ENCODE measurements at places on chromosomes 4 and X. TPM values are rescaled to one million over a fixed set of nuclear protein-coding genes. Genes with fewer than 3 reads are reported as not detected.

DNA sequence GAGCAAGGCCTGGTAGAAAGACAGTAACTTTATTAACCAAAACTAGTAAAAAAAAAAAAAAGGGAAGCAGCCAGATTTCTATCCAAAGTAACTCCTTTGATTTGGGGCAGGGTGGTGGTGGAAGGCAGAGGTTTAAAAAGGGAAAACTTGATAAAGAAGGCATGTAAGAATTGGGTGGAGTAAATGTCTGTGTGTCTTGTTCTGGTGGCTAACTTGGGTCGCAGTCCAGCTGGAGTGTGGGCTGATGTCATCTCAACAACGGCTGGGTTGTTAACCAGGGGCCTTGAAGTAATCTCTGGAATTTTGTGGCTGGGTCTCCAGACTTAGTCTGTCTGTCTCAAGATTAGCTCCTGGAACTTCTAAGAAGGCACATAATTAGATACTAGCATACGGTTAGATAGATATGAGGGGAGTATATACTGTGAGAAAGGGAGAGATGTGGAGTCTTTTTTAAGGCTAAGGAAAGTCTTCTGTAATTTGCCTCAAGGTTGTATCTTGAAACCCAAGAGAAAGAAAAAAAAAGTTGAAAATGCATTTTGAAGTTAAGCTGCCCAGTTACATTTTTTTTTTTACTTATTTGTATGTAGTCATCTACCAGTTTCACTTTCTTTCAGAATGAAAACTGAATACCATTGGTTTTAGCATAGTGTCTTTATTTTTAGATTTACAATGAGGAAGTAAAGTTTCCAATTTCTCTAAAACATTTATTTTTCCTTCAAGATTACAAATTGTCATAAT is 48.3 kb downstream of the MTHFD2L start:
- DNase-seq, result no peak

The PDGFRA gene
- 45.2 TPM for total RNA-seq

The FUNDC1 gene
- total RNA-seq, result 9.7 TPM

The ZBED1 gene
- 41.5 TPM for total RNA-seq

The ATOH1 gene
- total RNA-seq, result 87.8 TPM

DNA sequence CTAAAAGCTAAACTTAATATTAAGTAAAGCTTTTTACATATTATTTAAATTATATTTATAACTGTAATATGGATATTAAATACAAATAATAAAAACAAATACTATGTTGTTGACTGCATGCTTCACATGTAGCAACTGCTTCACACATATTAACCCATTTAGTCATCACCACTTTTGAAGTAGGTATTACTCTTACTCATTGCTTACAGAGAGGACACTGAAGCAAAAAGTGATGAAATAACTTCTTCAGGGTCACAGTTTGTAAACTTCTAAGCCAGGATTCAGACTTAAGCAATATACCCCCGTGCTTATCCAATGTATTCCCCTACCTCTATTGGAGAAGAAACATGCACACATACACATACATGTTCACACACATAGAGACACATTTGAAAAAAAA is 166.6 kb downstream of the DKK2 start:
- no peak for DNase-seq

DNA sequence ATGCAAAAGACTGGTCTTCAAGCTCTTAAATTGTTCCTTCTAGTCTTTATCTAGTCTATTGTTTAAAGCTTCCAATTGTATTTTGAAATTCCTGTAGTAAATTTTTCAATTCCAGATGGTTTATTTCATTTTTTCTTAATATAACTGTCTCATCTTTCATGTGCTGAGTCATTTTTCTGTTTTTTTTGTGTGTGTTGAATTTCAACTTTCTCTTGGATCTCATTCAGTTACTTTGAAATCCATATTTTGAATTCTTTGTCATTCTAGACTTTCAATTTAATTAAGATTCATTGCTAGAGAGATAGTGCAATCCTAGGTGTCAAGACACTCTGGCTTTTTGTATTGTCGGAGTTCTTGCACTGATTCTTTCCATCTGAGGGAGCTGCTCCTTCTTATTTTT is 128.0 kb upstream of the PRKG2 start:
- no peak for DNase-seq

DNA sequence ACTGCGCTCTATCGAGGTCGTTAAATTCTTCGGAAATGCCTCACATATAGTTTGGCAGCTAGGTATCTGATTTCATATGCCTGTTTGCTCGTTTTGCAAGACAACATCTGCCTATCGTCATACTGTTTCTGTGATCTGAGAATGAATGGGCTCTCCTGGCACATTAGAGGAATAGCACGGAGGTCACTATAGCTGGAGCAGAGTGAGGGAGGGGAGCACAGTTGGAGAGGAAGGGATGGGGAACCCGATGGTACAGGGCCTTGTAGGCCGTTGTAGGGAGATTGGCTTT is 552 bp downstream of the IKBKG start:
- no peak for DNase-seq

DNA sequence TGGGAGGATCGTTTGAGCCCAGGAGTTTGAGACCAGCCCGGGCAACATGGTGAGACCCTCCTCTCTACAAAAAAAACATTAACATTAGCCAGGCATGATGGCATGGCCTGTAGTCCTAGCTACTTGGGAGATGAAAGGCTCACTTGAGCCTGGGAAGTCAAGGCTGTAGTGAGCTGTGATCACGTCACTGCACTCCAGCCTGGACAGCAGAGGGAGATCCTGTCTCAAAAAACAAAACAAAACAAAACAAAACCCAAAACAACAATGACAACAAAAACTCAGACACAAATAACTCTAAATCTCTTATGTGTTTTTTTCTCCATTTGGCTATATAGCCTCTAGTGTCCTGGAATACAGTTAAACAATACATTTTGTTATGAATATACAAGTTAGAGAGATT is 127.3 kb upstream of the STK26 start:
- DNase-seq, result no peak

- no peak for DNase-seq
Measured at GRCh38 chr4:84531689-84532088, 32.6 kb upstream of the NKX6-1 start.

GRCh38 chrX:148259990-148260389 is 240.4 kb upstream of the AFF2 start:
- DNase-seq, result no peak

DNA sequence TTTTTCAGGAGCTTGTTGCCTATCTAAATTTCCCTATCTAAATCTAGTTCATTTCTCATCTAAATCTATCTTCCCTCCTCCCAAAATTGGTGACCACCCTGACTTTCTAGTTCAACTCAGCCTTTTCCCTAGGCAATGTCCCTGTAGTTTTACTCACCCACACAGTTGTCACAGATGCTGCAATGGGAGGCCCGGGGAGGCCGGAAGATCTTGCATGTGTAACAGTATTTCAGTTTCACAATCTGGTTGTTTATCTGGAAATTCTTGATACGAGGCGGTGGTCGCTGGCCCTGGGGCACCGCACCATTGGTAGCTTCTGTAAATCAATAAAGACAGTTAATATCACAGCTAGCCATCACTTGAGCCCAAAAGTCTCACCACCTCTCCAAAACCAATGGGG is 20.2 kb downstream of the ZDHHC9 start:
- DNase-seq, result no peak

DNA sequence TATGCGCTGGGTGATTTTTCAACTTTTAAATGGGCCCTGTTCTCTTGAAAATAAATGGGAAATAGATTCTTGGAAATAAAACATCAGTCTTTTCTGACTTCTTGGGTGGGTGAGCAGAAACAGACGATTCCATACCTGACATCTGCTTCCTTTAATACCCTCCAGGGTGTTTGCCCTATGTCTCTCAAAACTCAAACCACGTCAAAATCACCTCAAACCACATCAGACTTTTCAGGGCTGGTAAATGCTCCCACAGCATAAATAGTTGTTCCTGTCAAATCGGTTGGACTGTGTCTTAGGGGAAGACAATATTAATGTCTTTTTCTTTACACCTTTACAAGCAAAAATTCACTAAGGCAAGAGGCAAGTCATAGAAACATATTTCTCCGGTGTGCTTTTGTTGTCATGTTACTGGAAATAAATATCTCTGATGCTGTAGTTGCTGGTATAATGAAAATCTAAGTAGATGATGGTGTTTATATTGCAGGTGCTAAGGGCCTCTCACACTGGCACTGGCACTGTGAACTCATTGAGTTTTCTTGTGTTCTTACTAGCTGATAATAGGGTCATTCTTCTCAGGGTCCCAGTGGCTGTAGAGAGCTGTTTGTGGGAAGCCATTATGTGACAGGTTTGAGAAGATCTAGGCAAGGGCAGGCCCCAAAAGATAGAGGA is 380.4 kb downstream of the RAPGEF2 start:
- no peak for DNase-seq

The TMEM271 gene
- not detected for total RNA-seq

- DNase-seq, result no peak
Measured at GRCh38 chr4:149266301-149266700, 549.3 kb downstream of the IQCM start.

GRCh38 chr4:105088110-105088879 is 58.4 kb upstream of the TET2 start:
- peak; percentile 25 for DNase-seq

The TET2 gene
- total RNA-seq, result 30.8 TPM

DNA sequence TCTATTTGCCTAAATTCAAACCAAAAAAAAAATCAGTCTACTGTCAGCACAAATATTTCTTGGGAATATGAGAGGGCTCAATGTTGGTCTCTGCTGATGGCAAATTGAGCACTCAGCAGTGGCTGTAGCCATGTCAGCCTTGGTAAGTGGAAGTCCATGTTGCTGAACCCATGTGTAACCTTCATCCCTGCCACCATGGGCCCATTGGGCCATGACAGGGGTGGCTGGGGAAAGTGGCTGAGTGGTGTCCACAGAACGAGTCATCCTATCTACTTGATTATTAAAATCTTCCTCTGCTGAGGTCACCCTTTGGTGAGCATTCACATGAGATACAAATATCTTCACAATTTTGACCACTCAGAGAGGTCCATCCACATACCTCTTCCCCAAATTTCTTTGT is 56.8 kb upstream of the FAM9B start:
- DNase-seq, result no peak

The SNX12 gene
- total RNA-seq, result 76.1 TPM

The CNGA1 gene
- total RNA-seq, result 4.0 TPM

The TREX2 gene
- 0.42 TPM for total RNA-seq

DNA sequence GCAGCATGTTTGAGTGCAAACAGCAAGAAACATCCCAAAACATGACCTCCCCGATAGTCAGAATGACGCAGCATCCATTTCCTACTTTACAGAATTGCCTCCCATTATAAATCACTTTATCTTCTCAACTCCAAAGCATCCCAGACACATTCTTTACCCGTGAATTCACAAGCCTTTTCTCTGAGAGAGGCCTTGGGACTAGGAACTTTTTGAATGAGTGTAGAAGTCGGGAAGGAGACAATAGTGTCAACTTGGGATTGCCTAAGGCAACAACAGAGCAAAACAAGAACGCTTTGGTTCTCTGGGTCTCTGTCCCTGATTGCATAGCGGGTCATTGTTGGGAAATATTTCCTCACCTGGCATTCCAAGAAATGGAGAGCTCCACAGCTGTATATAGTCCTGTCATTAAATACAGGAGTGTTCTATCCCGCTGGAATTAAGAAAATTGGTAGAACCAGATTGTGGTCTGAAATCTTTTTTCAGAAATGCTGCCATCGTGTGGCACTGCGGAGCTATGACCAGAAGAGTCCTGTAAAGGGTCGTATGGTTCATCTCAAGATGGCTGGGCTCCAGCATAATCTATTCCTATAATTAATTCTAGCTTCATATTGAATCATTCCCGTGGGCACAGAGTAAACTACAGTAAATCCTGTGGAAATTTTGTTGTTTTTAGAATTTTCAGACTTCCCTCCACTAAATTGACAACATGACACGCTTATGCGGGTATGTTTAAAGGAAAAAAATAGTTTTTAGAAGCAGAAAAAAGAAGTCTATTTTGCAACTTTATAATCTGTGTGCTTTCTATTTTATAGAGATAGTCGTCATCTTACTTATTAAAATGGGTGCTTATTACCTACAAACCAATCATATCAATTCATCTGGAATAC is 2.0 kb upstream of the SPP1 start:
- no peak for DNase-seq

GRCh38 chr4:139319571-139319970 is 17.3 kb upstream of the NDUFC1 start:
- DNase-seq, result no peak

- no peak for DNase-seq
Measured at GRCh38 chrX:39941332-39941920, 156.3 kb downstream of the BCOR start.

The CT47B1 gene
- total RNA-seq, result not detected

GRCh38 chr4:163166041-163166579 is 580 bp downstream of the NAF1 start:
- DNase-seq, result peak; percentile 44

The SPIN2A gene
- total RNA-seq, result 0.81 TPM

GRCh38 chr4:78441756-78442155 is 109.8 kb upstream of the ANXA3 start:
- DNase-seq, result no peak

The NR0B1 gene
- total RNA-seq, result not detected

The AASDH gene
- total RNA-seq, result 9.8 TPM

GRCh38 chrX:48357681-48358080 is 1.2 kb upstream of the SSX3 start:
- no peak for DNase-seq

DNA sequence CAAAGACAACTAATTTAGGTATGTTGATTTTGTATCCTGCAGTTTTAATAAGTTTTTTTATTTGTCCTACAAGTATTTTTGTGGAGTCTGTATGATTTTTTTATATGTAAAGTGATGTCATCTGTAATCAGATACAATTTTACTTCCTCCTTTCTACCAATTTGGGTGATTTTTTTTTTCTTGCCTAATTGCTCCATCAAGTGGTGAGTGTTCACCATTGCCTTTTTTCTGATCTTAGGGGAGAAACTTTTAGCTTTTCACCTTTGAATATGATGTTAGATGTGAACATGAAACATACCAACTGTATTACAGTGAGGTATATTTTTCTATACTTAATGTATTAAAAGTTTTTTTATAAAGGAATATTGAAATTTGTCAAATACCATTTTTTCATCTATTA is 362.3 kb downstream of the PABPC4L start:
- DNase-seq, result no peak

The GAK gene
- total RNA-seq, result 197 TPM

GRCh38 chr4:173332021-173332487 is 2.1 kb downstream of the HMGB2 start:
- DNase-seq, result no peak

GRCh38 chr4:183202523-183202922 is 103.5 kb downstream of the WWC2 start:
- no peak for DNase-seq

DNA sequence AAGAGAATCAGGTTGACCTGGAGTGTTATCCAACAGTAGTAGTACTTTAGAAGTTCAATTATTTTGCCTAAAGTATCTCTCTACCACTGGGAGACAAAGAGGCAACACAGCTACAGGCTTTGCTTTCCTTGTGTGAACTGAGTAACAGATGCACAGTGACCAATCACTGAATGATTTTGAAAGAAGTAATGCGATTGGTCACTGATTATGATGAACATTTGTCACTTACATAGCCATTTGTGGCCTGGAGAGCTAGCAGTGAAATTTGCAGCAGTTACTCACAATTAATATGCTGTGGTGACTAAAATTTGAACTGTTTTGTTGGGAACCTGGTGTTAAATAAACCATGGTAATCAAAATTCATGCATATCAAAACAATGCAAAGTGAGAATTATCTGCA is 508.7 kb upstream of the DIPK2B start:
- no peak for DNase-seq

The CXorf49 gene
- total RNA-seq, result not detected
